CD8-positive, alpha-beta memory T cell (primary cell): ENCODE measurements at places on chromosomes 13 and 19. TPM values are rescaled to one million over a fixed set of nuclear protein-coding genes. Genes with fewer than 3 reads are reported as not detected.

- peak within 1 kb of the TSS; percentile 72 for H3K27ac ChIP-seq
- H3K4me1 ChIP-seq = peaks cover 17% of the 10 kb centered on the region
- peak within 1 kb of the TSS; percentile 92 for H3K4me3 ChIP-seq
Observed at GRCh38 chr19:55476100-55476775, at the start of gene ZNF628. Gene ZNF628 (plus strand): TSS chr19:55476617. CDS start chr19:55479911, 3,294 bp downstream.

- no peak overlapping the region for H3K4me3 ChIP-seq
- no peaks in the 10 kb centered on the region for H3K36me3 ChIP-seq
- H3K27ac ChIP-seq = no peak overlapping the region
- no peaks in the 10 kb centered on the region for H3K27me3 ChIP-seq
- H3K4me1 ChIP-seq = peaks cover 23% of the 10 kb centered on the region
- no peak for DNase-seq
Observed at GRCh38 chr19:1839658-1840540, 8.4 kb downstream of the REXO1 start.

GRCh38 chr19:45340232-45340898 is at the start of gene KLC3:
Gene KLC3 (plus strand): TSS chr19:45340750. CDS start chr19:45345542, 4,792 bp downstream.
- no peak within 1 kb of the TSS for H3K4me3 ChIP-seq
- H3K27ac ChIP-seq = no peak within 1 kb of the TSS
- no peaks in the 10 kb centered on the region for H3K36me3 ChIP-seq
- DNase-seq = peak; percentile 31
- peaks cover 9% of the 10 kb centered on the region for H3K4me1 ChIP-seq

GRCh38 chr13:60754211-60755090 is 357.4 kb downstream of the TDRD3 start:
- no peak for DNase-seq
- no peaks in the 10 kb centered on the region for H3K27me3 ChIP-seq
- H3K4me1 ChIP-seq = no peaks in the 10 kb centered on the region

GRCh38 chr19:10502524-10503001 is 593 bp downstream of the KEAP1 start:
- H3K27ac ChIP-seq = peak overlapping the region; percentile 90
- peaks cover 12% of the 10 kb centered on the region for H3K36me3 ChIP-seq
- H3K27me3 ChIP-seq = no peaks in the 10 kb centered on the region
- DNase-seq = peak; percentile 92
- peaks cover 32% of the 10 kb centered on the region for H3K4me1 ChIP-seq

GRCh38 chr19:2623798-2624197 is 78.7 kb downstream of the GNG7 start:
- no peak for DNase-seq
- no peak overlapping the region for H3K27ac ChIP-seq
- H3K4me1 ChIP-seq = peaks cover 34% of the 10 kb centered on the region
- no peaks in the 10 kb centered on the region for H3K27me3 ChIP-seq

Gene SWSAP1
- 2.1 TPM for total RNA-seq

GRCh38 chr19:14433554-14434501 is 722 bp downstream of the PKN1 start:
- H3K36me3 ChIP-seq = no peaks in the 10 kb centered on the region
- peak overlapping the region; percentile 74 for H3K27ac ChIP-seq
- no peaks in the 10 kb centered on the region for H3K27me3 ChIP-seq
- peak overlapping the region; percentile 47 for H3K4me3 ChIP-seq

Gene FXYD3
- total RNA-seq = not detected

Gene ZNF221
- 1.8 TPM for total RNA-seq

- H3K4me3 ChIP-seq = no peak overlapping the region
- H3K27ac ChIP-seq = no peak overlapping the region
- DNase-seq = no peak
- H3K4me1 ChIP-seq = no peaks in the 10 kb centered on the region
Observed at GRCh38 chr13:95035311-95036109, 265.7 kb downstream of the ABCC4 start.

Gene TEX101
- total RNA-seq = not detected

DNA sequence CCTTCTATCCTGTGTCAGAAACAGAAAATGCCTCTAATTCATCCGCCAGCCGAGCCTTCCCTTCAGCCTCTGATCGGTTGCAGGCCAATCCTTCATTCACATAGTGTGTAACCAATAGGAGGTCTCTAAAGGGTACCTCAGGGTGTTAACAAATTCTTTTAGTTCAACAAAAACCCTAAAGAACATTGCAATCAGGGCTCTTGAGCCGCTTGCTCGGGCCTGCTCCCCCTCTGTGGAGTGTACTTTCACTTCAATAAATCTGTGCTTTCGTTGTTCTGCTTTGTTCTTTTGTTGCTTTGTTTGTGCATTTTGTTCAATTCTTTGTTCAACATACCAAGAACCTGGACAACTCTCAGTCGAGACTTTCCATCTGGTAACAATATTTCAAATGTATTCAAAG is 366.5 kb downstream of the KCTD12 start:
- no peak overlapping the region for H3K27ac ChIP-seq
- no peak for DNase-seq
- H3K36me3 ChIP-seq = no peaks in the 10 kb centered on the region
- H3K27me3 ChIP-seq = no peaks in the 10 kb centered on the region
- no peak overlapping the region for H3K4me3 ChIP-seq

GRCh38 chr13:60397704-60398378 is 821 bp downstream of the TDRD3 start:
- peaks cover 23% of the 10 kb centered on the region for H3K4me1 ChIP-seq
- no peak for DNase-seq
- H3K4me3 ChIP-seq = peak overlapping the region; percentile 51
- no peaks in the 10 kb centered on the region for H3K36me3 ChIP-seq

DNA sequence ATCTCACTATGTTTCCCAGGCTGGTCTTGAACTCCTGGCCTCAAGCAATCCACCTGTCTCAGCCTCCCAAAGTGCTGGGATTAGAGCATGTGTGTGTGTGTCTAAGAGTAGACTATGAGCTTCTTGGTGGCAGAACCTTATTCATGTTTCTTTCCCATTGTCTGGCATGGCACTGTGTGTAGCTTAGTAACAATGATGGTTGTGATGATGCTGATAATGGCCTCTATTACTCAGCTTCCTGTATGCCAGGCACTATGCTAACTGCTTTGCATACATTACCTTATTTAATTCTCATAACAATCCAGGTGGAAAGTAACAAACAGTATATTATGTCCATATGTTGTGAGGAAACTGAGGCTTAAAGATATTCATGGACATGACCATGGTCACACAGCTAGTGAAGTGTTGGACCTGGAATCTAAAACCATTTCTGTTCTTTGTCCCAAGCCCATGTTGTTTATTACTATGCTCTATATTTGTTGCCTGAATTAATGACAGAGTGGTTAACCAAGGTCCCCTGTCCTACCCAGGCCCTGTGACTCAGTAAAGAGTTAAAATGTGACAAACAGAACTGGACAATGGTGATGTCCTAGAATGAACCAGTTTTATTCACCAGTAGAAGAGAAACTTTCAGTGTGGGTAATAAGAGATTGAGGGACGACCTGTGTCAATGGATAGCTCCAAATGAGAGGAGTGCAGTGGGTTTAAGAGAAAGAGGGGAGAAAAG is 109.6 kb downstream of the KLF5 start:
- no peak overlapping the region for H3K4me3 ChIP-seq
- H3K27me3 ChIP-seq = no peaks in the 10 kb centered on the region
- H3K36me3 ChIP-seq = no peaks in the 10 kb centered on the region
- DNase-seq = no peak

Gene KISS1R
- 1.2 TPM for total RNA-seq

GRCh38 chr13:49374585-49375290 is 69.1 kb downstream of the CAB39L start:
- no peak overlapping the region for H3K4me3 ChIP-seq
- H3K27me3 ChIP-seq = no peaks in the 10 kb centered on the region
- peaks cover 20% of the 10 kb centered on the region for H3K4me1 ChIP-seq
- DNase-seq = no peak
- no peaks in the 10 kb centered on the region for H3K36me3 ChIP-seq

Gene NBEA
- 0.20 TPM for total RNA-seq

Gene LHB
- not detected for total RNA-seq

- no peak for DNase-seq
- no peak overlapping the region for H3K27ac ChIP-seq
- H3K4me1 ChIP-seq = peaks cover 9% of the 10 kb centered on the region
- H3K36me3 ChIP-seq = no peaks in the 10 kb centered on the region
- no peak overlapping the region for H3K4me3 ChIP-seq
Observed at GRCh38 chr13:41137951-41138350, 5.3 kb upstream of the KBTBD6 start.

DNA sequence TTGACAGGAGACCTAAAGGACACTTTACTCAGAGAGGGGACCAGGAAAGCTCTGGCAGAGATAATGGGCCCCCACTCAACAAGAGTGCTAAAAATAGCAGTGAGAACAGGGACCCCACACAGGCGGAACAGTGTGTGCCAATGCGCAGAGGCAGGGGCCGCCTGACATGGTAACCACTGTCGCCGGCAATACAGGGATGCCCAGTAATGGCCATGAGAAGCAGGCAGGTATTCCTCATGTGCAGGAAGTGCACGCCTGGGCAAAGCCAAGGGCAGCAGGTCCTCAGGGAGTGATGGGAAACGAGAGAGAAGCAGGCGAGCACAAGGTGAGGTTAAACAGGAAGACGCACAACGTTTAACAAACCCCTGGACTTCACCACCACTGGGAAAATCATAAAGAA is 757.1 kb downstream of the LIG4 start:
- H3K27ac ChIP-seq = no peak overlapping the region
- no peak for DNase-seq
- H3K4me3 ChIP-seq = no peak overlapping the region
- H3K36me3 ChIP-seq = no peaks in the 10 kb centered on the region
- H3K4me1 ChIP-seq = no peaks in the 10 kb centered on the region

DNA sequence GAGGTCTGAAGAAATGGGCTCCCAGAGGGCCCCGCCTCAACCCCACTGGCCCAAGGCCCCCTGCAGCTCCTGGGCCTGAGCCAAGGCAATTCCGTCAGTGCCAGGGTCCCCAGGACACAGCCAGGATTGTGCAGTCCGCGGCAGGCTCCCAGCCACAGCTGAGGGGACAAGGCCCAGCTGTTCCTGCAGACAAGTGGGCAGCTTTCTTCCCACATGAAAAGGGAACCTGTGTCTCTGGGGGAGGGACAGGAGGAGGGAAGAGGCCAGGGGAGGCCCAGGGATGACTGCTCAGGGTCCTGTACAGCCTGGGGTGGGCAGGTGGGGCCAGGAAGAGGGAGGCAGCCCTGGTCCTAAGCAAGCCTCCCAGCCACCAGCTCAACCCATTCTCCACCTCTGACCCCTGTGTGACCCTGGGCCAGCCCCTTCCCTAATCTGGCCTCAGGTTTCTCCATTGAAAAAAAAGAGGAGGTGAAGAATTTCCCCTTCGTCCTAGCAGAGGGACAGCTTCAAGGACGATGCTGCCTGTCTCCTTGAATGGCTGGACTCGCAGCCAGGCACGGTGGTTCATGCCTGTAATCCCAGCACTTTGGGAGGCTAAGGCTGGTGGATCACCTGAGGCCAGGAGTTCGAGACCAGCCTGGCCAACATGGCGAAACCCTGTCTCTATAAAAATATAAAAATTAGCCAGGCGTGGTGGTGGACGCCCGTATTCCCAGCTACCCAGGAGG is 20.5 kb upstream of the VSTM2B start:
- H3K36me3 ChIP-seq = no peaks in the 10 kb centered on the region
- no peak overlapping the region for H3K27ac ChIP-seq
- peaks cover 6% of the 10 kb centered on the region for H3K27me3 ChIP-seq
- no peak for DNase-seq
- H3K4me1 ChIP-seq = no peaks in the 10 kb centered on the region

GRCh38 chr19:32287811-32288227 is 57.6 kb upstream of the ZNF507 start:
- H3K4me1 ChIP-seq = no peaks in the 10 kb centered on the region
- DNase-seq = no peak
- no peak overlapping the region for H3K4me3 ChIP-seq
- H3K36me3 ChIP-seq = no peaks in the 10 kb centered on the region
